Kidney (tissue), 22 donors: ENCODE measurements at places on chromosomes 2 and 18.

DNA sequence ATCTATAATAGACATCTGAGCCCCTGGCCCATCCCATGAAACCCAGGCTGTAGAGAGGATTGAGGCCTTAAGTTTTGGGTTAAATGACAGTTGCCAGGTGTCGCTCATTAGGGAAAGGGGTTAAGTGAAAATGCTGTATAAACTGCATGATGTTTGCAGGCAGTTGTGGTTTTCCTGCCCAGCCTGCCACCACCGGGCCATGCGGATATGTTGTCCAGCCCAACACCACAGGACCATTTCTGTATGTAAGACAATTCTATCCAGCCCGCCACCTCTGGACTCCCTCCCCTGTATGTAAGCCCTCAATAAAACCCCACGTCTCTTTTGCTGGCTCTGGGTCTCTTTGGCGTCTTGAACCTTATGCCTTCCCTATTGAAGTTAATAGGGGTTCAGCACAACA is 110.7 kb downstream of the XRCC5 start:
- no peak for DNase-seq

- no peak for DNase-seq
Measured at GRCh38 chr2:191152482-191153240, 1.9 kb upstream of the STAT4 start.

DNA sequence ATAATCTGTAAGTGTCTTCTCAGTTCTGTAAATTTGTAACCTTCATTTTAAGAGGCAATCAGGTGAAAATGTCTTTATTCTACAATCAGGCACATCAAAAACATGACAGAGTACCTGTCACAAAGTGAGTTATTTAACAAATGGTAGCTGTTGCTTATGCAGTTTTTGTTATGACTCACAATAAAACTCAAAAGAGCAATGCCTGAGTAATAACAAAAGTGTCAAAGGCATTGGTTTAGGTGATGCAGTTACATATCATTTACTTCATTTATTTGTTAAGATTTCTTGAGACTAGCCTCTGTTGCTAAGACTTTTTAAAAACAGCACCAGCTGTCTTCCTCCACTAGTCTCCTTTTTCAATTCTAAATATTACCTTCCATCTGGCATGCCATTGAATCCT is 177.8 kb downstream of the KIAA1328 start:
- DNase-seq = no peak

DNA sequence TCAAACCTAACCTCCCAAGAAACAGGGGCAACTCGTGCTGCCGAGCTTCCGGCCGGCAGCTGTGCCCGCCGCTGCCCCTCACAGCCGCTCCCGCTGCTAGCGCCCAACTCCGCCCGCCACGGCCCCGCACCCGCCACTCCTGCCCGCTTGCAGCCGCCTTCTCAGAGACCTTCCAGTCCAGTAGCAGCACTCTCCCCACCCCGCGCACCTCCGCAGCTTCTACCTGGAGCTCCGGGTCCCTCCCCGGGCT is 722 bp upstream of the C2orf15 start:
- DNase-seq = no peak

DNA sequence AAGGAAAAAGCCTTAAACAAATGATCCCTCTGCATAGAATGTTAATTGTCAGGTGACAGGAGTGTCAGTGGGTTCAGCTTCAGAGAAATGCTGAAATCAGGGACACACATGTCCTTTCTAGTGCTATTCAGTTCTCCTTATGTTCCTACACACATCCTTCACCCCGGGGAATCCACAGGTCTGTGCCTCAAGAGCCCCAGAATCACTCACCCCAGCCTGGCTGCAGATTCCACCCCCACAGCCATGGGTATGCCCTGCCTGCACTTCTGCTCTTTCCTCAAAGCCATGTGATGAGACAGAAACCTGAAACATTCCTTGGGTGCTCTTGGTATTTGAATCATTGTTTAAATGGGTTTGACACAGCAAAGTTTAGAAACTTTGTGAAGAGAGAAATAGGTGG is 27.4 kb upstream of the FZD7 start:
- DNase-seq = no peak

DNA sequence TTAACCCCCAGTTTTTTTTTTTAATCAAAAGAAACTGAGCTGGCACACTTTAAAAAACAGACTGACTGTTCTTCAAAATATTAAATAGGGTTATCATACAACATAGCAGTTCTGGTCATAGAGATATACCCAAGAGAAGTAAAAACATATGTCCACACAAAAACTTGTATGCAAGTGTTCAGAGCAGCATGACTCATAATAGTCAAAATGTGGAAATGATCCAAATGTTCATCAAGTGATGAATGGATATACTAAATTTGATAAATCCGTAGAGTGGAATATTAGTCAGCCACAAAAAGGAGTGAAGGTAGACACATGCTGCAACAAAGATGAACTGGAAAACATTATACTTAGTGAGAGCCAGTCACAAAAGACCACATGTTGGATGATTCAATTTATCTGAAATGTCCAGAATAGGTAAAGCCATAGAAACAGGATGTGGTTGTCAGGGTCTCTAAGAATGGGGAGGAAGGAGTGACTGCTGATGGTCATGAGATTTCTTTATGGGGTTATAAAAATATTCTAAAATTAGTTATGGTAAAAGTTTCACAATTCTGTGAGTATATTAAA is 5.1 kb downstream of the SMIM21 start:
- DNase-seq = no peak

GRCh38 chr2:43676322-43677050 is at the start of gene C1GALT1C1L:
Gene C1GALT1C1L, minus strand, starts transcription at chr2:43676429. Its CDS starts 107 bp downstream, at chr2:43676322.
- peak; percentile 64 for DNase-seq

DNA sequence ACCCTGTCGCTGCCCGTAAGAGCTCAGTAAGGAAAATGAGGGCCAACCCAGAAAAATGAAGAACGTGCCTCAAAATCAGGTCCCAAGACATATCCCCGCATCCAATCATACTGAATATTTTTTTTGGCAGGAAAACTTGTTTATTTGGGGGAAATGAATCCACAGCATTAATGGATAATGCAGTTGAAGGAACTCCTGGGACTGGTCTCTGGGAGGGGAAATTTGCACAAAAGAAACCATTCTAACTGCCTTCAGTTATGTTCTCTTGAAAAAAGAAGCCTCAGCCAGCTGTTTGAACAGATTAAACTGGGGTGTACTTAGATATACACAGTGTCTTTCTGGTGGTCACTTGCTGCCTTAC is 61.3 kb downstream of the SPRED2 start:
- DNase-seq = no peak

DNA sequence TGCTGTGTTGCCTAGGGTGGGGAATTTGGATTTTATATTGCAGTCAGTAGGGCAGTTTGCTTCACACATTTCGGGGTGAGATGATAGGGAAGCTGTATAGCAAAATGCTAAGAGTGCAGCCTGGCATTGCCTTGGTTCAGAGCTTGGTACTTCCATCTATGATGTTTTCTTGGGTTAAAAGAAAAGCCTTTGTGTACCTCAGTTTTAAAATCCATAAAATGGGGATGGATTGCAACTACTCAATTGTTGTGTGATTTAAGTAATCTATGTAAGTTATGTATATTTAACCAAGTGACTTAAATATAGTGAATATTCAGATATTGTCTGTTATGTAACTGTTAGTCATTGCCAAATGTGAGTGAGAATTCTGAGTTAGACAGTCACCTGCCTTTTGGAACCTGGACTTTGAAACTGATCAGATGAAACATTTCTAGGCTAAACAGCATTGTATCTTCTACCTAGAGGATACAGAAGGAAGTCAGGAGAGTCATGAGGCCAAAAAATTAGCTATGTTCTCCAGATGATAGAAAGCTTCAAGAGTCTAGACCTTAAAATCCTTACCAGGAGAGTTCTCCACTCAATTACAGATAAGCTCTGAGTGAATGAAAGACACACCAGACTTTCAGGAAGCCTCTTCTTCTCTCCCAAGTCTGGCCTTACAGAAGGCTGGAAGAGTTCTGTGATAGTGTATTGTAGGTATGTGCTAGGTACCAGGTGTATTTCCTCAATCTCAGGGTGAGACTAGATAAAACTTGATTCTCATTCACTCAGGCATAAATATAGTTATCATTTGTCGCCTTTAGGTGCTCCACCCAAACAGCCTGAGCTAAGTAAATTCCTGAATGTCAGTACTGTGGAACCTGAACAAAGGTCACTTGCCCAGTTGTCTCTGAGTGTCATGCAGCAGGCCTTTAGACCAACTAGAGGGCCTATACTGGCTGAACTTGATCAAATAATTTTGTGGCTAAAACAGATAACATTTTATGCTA is 7.5 kb downstream of the RIOK3 start:
- no peak for DNase-seq

DNA sequence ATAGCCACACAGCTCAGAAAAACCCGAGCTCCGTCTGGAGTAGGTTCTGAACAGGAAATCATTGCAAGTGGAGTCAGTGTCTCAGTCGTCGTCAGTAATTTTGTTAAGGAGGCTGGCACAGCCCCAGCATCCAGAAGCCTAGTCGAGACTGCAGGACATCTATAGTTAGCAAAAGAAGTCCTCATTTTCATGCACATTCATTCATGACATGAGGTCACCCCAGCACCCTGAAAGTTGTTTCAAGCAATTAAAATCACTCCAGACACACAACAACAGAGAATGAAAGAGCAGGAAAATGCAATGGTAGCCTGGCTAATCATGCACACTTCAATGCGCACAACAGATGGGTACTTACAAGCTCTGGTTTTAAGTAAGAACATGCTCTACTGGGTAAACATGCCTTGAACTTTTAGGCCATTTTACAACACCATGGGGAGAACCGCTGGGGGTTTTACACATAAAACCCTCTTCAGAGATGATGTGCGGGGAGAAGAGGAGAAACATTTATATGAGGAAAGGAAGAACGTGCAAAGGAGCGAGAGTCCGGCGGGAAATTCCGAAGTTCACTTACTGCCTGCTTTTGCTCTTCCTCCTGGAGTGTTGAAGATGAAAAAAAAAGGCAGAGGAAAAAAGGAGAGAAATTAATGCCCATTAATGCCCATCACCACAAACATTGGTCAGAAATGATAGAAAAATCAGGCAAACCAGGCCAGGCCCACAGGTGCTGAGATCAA is 77.4 kb upstream of the DNMT3A start:
- DNase-seq = no peak

GRCh38 chr2:203689426-203690116 is 16.9 kb upstream of the CD28 start:
- peak; percentile 18 for DNase-seq

DNA sequence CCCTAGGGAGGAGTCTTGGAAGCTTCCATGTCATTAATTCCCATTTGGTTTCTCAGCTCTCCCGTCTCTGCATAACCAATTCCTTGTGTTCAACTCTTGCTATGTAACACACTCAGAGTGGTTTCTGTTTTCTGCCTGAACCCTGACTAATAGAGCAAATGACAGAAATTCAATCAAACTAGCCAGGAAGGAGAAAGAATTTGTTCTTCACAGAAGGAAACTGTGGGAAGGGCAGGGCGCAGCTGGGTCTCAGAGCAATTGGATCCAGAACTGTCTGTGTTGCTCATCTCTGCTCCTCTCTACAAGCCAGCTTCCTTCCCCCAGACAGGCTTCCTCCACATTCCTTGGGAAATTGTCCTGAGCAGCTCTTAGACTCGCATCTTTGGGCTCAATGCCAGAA is 269.8 kb downstream of the TNS1 start:
- peak; percentile 54 for DNase-seq

DNA sequence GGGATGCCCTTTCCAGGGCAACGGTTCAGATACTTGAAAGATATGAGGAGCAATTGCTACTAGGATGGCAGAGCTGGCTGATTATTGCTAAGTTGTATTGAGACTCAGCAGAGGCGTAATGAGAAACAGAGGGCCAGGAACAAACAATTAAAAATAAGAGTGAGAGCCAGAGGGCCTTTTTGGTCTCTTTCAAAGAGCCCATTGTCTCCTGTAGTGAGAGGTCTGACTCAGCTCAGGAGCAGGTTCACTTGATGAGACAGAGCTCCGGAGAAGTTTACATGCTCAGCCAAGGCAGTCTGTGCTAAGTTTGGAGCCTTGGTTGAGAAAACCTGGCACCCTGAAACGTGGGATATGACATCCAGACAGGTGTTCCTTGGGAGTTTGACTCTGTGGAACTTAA is 303.9 kb upstream of the DLGAP1 start:
- DNase-seq = no peak

DNA sequence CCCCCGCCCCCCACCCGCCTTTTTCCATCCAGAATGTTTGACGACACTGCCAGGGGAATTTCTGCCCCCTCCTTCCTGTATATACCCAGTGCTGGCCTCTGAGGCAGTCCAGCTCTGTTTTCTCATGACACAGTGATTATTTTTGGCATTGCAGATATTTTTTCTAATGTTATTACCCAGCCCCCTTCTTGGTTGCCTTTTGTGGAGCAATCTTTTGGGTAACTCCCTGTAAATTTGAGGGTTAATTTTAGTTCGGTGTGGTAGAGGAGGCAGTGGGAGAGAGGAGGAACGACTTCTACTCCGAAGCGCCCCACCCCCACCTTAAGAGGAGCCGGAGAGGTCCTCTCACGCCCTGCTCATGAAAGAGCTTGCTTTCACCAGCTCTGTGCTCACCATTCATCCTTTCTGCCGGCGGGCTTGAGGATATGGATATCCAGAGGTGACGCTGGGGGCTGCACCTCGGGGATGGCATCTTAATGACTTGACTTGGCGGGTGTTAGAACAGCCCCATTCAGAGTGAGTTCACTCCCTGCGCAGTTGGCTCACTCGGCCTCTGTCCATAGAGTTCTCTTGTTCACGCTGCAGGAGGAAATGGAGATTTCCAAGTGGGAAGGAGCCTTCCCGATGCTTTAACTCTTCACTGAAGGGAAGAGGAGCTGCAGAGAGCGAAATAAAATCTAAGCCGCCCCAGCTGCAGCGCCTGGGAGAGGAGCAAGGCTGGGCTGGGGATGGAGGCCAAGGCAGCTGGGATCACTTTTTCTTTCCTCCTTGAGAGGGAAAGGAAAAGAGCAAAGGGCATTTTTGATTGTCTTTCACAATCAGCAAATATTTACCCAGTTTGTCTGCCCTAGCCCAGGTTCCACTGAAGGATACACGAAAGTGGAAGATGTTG is 38.4 kb downstream of the EPAS1 start:
- DNase-seq = peak; percentile 79

DNA sequence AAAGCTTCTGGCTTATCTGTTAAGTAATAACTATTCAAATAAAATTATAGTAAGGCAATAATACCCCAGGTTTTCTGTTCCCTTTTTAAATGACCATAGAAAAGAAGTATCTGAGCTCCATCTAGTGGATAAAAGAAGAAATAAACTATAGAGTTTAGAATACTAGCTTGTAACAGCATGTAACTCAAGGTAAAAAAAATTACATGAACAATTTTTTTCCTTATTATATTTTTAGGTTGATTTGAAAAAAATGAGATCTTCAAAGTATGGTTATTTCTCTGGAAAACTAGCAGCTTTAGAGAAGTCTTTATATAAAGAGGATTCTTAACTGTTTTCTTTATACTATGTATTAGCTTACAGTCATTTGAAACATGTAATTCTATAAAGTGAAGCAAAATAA is 58.1 kb downstream of the NCKAP1 start:
- no peak for DNase-seq

- DNase-seq = no peak
Measured at GRCh38 chr2:213353419-213353818, 69.2 kb downstream of the SPAG16 start.

- DNase-seq = no peak
Measured at GRCh38 chr18:63322206-63322605, 2.6 kb upstream of the BCL2 start.

DNA sequence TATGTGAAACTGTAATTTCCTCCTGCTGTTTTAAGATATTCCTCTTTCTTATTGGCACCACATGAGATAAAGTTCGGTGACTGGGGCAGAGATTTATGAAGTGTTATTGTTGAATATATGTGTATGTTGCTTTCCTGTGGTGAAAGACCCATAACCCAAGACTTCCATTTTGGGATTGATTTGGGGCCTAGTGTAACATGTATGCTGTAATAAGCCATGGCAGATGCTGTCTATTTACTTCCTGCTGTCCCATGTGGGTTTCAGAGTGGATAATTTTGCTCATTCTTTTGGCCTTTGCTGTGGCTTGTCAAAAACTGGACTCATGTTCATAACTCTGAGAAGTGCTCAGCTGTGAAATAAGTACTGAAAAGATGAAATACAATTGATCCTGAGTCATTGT is 10.8 kb upstream of the MYO1B start:
- DNase-seq = no peak
